ENCODE measurements at places on chromosomes 3 and 15.

DNA sequence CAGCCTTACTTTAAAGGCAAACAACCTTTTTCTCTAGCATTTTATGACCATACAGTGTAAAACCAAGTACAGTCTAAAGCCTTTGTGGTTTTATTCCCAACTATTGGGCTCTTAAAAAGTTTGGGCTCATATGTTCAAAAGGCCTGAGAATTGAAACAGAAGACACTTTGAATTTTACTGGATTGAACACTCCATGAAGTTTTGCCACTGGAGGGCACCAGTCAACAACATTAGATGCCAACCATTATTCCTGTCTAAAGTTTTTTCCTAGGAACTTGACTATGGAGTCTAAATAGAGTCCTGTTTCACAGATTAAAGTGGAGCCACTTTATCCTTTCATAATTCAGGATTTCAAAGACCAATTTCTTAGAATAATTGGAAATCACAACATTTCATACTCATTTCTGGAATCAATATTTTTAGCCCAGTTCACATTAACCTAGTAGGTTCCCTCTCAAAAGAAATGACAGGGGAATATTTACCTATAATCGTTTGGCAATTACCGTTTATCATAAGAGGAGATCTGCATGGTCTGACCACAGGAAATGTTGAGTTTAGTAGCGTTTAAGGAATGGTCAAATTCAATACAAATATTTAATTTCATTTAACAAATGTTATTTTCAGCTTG, 244.1 kb upstream of the PDZRN3 start:
- no peak for DNase-seq

- no peak for DNase-seq
Observed at GRCh38 chr15:90557186-90558084, 27.7 kb downstream of the CRTC3 start.

- no peak for DNase-seq
Observed at GRCh38 chr3:104879919-104880318, 486.8 kb upstream of the ALCAM start.

- DNase-seq: no peak
Observed at GRCh38 chr15:69553686-69554085, 101.1 kb downstream of the RPLP1 start.

GRCh38 chr3:12979151-12979946, 93.9 kb downstream of the IQSEC1 start:
- no peak for DNase-seq

DNA sequence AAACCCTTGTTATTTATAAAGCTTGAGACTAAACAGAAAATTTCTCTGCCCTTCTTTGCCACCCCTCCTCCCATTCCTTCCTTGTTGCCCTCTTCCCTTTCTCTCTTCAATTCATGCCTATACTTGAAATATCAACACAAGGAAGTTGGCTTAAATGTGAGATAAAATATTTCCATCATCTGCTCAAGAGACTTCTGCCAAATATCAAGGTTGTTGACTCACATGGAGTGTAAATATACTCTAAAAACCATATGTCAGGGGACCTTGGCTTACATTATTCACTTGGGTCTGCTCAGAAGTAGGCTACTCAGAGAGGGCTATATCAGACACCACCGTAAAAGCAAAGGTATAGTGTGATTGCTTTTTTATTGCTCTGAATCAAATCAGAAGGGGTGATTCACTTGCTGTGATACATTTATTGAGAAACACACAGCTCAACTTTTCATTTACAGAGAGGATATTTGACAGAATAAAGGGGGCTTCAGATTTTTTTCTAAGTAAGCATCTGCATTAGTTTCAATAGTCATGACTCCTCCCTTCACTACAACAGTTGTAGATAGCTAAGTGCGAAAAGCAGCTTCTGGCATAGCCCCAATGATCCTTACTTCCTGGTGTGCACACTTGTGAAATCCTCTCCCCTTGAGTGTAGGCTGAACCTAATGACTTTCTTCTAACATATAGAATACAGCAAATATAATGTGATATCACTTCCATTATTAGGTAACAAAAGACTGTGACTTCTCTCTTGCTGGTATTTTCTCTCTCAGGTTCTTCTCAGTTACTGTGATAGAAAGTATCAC, 386.2 kb downstream of the EFHB start:
- DNase-seq: no peak

All from GF-D8 (cell line).